ENCODE measurements at places on chromosomes 5 and 9. TPM values are rescaled to one million over a fixed set of nuclear protein-coding genes. Genes with fewer than 3 reads are reported as not detected.

CDH9 gene
- total RNA-seq, result not detected

TRIM14 gene
- total RNA-seq, result 6.5 TPM

PHYHD1 gene
- total RNA-seq, result not detected

ITGA2 gene
- total RNA-seq, result 5.2 TPM

PCDHGB4 gene
- 0.18 TPM for total RNA-seq

HRH2 gene
- total RNA-seq, result not detected

MCC gene
- total RNA-seq, result 22.8 TPM
